ENCODE measurements at places on chromosomes 12 and 14.

DNA sequence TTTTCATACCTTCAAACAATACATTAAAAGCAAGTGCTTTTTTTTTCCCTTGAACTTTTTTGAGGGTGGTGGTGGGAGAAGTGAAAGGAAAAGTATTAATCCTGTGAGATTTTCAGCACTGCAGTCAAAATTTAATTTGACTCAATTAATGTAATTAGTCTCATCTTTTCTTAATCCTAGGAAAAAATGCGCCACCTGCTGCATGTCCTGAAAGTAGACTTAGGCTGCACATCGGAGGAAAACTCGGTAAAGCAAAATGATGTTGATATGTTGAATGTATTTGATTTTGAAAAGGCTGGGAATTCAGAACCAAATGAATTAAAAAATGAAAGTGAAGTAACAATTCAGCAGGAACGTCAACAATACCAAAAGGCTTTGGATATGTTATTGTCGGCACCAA is 52.2 kb downstream of the SPATA7 start:
- no peak for DNase-seq

GRCh38 chr12:59088673-59089072 is 168.4 kb upstream of the LRIG3 start:
- no peak for DNase-seq

- no peak for DNase-seq
These were observed 12.4 kb downstream of the IQSEC3 start for GRCh38 chr12:78981-79380.

DNA sequence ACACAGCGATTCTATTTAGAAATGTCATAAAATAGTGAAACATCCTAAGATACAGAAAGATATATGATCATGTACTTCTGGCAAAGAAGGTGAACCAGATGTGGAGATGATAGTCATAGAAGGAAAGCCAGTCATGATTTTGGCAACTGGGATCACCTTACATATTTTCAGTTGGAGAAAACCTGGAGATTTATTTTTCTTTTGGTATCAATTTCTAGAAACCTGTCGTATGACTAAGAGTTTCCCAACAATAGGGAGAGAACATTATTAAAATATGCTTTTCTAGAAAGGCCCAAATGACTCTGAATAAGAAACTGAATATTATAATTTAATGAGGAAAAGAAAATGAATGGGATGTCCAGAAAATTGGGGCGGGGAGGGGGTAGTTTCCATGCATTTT is 396.4 kb downstream of the ZFP36L1 start:
- no peak for DNase-seq

- DNase-seq = no peak
These were observed 831 bp upstream of the NKX2-1 start for GRCh38 chr14:36520601-36521525.

- DNase-seq = no peak
These were observed 359.6 kb downstream of the BMP4 start for GRCh38 chr14:53596853-53597525.

DNA sequence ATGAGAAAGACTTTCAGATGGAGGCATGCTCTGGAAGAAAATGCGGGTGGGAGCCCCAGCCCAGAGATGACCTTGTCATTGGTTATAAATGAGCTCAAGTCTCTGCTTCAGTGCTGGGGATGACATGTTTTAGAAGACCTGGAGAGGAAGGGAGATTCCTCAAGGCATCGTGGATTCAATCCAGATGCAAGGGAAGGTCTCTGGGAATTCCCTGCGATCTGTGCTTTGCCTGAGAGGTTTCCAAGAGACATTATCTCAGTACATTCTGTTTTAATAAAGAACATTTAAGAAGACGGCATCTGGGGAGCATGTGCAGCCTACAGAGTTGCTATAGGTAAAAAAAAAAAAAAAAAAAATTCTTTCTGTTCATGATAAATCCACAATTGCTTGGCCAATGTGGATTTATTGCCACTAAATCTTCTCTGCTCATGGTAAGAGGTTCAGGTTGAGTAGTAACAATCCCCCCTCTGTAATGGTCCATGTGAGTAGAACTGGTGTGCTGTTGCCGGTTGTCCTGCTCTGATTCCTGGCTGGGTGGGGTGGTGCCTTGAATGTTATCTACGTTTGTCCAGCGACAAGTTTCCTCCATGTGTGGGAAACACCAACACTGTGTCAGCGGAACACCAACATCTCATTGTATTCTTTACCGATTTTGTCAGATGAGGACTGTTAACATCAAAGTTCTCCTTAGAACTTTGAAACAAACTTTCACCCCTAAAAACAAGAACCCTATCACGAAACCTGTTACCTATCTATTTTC is 230.0 kb downstream of the MSRB3 start:
- DNase-seq = no peak

- no peak for DNase-seq
These were observed 466.6 kb downstream of the EGLN3 start for GRCh38 chr14:33484264-33484663.

DNA sequence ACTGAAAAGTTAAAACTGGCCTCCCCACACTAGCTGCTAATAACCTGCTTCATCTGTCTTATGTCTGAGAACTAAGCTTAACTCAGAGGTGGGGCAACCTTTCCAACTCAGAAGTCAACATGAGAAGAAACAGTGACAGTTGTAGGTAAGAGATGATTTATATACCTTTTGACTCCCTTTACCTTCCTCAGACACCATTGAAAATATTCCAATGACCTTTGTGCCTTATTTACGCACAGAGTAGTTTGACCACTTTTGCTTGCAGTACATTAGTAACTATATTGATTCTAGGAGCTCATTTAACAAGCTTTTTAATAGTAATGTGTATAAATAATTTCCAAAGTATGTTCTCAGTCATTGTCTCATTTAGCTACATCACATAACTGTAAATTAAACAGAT is 77.6 kb downstream of the ALX1 start:
- DNase-seq = no peak

DNA sequence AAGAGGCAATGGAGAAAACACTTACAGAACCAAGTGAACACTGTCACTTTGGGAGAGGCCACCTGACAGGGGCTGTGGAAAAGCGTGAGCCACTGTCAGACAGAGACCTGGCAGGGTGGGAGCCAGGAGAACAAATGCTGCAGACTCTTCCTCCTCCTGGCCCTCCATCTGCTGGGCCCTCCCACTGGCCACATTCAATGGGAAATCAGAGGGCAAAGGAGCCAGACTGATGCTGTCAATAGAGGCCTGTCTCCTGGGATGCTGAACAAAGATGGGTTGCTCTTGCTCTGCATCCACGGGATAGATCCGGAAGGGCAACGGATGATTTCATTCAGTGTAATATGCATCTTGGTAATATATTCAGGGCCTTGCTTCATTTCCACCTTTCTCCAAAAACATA is 44.9 kb upstream of the BCAT1 start:
- DNase-seq = no peak

DNA sequence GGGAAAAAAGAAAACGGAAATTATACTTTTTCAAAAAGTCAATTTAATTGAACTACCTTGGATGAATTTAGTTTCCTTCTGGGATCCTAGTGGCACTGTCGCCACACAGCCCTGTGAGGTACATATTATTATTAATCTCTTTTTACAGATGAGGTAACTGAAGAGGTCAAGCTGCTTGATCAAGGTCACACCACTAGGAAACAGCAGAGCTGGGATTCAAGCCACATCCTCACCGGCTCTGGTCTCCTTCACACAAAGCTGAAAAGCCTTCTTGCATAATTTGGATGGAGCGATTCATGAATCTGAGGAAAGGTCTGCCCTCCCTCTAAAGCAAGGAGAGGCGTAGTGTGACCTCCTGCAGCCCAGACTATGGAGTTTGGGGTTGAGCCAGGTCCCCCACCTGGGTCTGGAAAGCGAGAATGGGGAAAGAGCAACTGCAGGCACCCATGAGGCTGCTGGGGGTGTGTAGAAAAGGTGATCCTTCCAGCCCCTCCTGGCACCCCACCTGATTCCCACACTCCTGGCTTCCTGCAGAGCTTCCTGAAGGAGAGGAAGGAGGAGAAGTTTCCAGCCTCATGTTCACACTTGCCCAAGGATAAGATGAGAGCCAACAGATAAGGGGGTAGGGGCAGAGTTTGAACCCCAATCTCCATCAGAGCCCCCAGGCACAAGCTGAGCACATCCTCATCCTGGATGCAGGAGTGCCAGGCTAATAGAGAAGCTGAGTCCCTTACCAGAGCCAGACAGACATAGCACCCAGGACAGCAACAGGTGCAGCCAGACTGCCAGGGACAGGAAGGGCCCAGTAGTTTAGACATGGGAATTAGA is 3.9 kb upstream of the KRT79 start:
- DNase-seq = no peak

DNA sequence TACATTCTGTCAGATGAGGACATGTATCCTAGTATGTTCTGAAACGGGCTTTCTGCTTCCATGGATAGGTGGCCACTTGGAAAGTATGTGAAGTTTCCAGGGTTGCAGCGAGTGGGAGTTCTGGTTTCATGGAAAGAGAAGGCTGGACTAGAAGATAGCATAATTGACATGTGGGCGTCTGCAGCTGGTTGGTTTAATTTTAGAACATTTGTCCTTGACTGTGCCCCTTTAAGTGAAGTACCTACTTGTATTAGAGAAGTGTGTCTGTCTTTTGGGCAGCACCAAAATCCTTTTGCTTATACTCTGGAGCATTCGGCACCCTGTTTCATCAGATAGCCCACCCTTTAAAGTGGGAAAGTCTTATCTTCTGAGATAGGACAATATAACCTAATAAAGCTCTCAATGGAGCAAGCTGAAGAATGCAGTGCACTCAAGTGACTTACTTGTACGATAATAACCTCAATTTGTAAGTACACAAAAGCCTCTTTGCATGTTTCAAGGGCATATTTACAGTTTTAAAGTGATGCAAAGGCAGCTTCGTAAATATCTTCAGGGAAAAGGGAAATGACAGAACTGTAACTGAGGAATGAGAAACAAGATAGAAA is 35.2 kb downstream of the NTN4 start:
- DNase-seq = no peak

GRCh38 chr12:69916544-69917235 is 91.7 kb downstream of the MYRFL start:
- DNase-seq = no peak

GRCh38 chr12:104171785-104172569 is 34.0 kb upstream of the NFYB start:
- no peak for DNase-seq

DNA sequence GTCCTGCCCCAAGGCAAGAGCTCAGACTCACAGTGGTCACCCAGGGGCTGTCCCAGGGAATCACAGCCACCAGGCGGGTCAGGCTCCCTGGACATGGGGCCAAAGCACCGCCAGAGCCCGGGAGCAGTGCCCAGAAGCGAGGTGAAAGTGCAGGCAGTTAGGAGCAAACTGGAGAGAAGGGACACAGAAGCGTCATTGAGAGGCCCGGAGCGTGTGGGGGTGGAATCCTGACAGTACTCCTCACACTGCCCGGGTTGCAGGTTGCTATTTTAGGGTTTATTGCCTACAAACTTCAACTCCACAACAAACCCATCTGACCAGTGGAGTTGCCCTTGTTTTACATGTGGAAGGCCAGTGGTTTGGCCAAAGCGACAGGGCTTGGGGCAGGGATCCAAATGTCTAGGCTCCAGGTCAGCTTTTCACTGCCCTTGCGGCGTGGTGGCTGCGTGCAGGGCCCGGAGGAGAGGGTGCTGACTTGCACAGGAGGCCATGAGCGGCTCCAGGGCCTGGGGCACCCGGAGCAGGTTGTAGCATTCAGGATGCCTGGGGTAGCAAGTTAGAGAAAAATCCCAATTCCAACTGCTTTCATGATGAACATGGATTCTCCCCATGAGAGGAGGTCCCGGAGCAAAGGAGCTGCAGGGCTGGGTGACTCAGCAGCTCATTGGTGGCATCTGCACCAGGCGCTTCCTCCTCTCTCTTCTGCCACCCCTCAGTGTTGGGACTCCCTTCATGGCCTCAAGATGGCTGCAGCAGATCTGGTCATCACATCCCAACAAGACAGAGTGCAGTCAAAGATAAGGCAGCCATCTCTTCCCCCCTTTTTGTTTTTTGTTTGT is 112.3 kb upstream of the NCOR2 start:
- no peak for DNase-seq

- DNase-seq = no peak
These were observed 353.8 kb downstream of the AACS start for GRCh38 chr12:125418902-125419564.

DNA sequence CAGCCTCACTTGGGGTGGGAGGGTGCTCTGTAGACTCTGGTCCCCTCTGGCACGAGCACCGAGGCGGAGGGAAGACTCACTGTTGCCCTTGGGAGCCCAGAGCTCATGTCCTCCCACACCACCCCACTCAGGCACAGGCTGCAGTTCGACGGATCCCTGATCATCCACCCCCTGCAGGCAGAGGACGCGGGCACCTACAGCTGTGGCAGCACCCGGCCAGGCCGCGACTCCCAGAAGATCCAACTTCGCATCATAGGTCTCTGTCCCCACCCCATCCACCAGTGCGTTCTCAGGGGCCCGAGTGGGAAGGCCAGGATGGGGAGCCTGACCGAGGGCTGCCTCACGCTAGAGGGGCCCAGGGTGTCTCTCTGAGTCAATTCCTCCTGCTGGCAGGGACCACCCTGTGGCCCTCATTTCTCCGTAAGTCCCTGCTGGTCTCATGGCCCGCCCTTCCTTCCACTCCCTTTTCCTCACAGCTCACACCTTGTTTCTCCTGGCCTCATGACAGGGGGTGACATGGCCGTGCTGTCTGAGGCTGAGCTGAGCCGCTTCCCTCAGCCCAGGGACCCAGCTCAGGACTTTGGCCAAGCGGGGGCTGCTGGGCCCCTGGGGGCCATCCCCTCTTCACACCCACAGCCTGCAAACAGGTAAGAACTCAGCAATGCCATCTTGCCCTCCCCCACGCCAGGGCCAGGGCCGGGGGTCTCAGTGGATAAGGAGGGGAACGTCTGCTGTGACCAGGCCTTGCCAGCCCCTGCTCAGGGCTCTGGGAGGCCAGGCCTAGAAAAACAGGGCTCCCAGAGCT is 27.0 kb downstream of the PAPLN start:
- no peak for DNase-seq

DNA sequence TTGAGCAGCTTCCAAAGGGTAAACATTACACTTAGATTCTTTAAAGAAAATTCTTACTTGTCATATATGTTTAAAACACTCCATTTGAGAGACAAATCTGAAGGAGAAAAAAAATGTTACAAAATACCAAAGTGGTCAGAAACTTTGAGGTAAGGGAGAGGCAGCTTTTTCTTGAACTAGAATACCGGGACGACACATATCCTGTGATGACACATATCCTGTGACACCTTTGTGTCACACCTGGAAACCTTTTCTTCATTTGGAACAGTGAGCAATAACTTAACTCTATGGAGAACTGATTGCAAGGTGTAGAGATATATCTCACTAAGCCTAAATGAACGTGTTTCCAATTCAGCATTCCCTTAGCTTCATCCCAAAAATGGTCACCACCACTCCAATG is 4.6 kb upstream of the GRIN2B start:
- DNase-seq = no peak

DNA sequence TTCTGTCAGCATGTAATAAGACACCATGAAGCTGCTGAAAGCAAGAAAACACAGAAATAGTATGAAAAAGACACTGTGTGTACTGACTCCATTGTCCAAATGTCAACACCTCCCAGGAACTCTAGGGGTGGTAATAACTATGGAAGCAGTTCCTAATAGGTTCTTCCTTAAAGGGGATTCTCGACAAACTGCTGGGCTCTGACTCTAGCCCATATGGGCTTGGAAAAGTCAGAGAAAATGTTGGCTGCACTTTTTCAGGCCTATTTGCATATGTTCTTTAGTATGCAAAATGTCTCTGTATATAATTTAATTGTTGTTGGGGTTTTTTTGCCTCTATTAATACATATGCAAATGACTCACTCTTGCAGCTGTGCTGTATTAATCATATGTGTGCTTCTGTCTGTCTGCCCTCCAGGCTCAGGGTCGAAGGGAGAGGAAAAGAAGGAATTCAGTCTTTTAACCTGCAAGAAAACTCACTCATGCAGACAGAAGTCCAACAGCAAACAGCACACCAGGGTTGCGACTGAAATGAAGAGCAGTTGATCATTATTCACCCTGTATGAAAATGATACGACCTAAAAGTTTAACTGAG is 317.6 kb downstream of the SOX5 start:
- DNase-seq = no peak

Measured in omental fat pad (tissue), 4 donors.